Colonic mucosa (tissue), 4 donors: ENCODE measurements at places on chromosomes 4 and X. TPM values are rescaled to one million over a fixed set of nuclear protein-coding genes. Genes with fewer than 3 reads are reported as not detected.

GRCh38 chrX:154026136-154027021 is 6.7 kb upstream of the IRAK1 start:
- H3K36me3 ChIP-seq, result no peaks in the 10 kb centered on the region
- DNase-seq, result no peak
- H3K27ac ChIP-seq, result no peak overlapping the region
- H3K27me3 ChIP-seq, result no peaks in the 10 kb centered on the region

GRCh38 chr4:8006471-8006870 is 66.8 kb upstream of the AFAP1 start:
- no peak for DNase-seq
- no peak overlapping the region for H3K4me3 ChIP-seq
- H3K27me3 ChIP-seq, result no peaks in the 10 kb centered on the region
- no peaks in the 10 kb centered on the region for H3K36me3 ChIP-seq

Gene HHIP
- 4.2 TPM for total RNA-seq

- no peaks in the 10 kb centered on the region for H3K36me3 ChIP-seq
- H3K4me1 ChIP-seq, result no peaks in the 10 kb centered on the region
- no peak overlapping the region for H3K4me3 ChIP-seq
- no peak for DNase-seq
Measured at GRCh38 chrX:103932133-103932532, 30.3 kb upstream of the TMSB15B start.

GRCh38 chrX:130097507-130098209 is 12.6 kb downstream of the ELF4 start:
- no peaks in the 10 kb centered on the region for H3K4me1 ChIP-seq
- DNase-seq, result peak; percentile 76
- peak overlapping the region; percentile 60 for H3K27ac ChIP-seq
- H3K4me3 ChIP-seq, result no peak overlapping the region
- H3K36me3 ChIP-seq, result no peaks in the 10 kb centered on the region
